Aorta (tissue), 5 donors: ENCODE measurements at places on chromosomes 2 and 18. TPM values are rescaled to one million over a fixed set of nuclear protein-coding genes. Genes with fewer than 3 reads are reported as not detected.
A peak's percentile ranks its signal among the peaks of the same experiment; 100 is the strongest.

Gene EVX2
- total RNA-seq, result not detected

Gene LYPD6B
- total RNA-seq, result not detected

Gene CHAC2
- total RNA-seq, result 1.3 TPM

Gene TCF4
- 297 TPM for total RNA-seq

Gene GLI2
- total RNA-seq, result 9.0 TPM

GRCh38 chr2:148596018-148596417 is 48.5 kb upstream of the EPC2 start:
- DNase-seq, result no peak

DNA sequence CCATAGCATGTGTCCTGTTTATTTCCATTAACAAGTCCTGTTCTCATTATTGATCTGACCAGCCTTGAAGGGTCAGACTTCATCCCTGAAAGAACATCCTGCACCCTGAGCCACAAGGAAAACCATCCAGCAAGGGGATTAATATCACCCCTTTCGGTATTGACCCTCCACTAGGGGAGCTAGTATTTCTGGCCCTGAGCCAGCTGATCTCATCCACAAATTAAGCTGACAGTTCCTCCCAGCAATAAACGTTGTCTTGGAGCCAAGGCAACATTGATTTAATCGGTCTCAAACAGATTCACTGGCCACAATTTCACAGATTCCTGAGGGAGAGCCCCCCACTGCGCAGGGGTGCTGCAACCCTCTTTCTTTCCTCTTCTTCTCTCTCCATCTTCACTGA is 353.1 kb upstream of the FANCL start:
- no peak for DNase-seq

- DNase-seq, result no peak
These were observed 1.8 kb upstream of the BCL11A start for GRCh38 chr2:60555066-60555782.

DNA sequence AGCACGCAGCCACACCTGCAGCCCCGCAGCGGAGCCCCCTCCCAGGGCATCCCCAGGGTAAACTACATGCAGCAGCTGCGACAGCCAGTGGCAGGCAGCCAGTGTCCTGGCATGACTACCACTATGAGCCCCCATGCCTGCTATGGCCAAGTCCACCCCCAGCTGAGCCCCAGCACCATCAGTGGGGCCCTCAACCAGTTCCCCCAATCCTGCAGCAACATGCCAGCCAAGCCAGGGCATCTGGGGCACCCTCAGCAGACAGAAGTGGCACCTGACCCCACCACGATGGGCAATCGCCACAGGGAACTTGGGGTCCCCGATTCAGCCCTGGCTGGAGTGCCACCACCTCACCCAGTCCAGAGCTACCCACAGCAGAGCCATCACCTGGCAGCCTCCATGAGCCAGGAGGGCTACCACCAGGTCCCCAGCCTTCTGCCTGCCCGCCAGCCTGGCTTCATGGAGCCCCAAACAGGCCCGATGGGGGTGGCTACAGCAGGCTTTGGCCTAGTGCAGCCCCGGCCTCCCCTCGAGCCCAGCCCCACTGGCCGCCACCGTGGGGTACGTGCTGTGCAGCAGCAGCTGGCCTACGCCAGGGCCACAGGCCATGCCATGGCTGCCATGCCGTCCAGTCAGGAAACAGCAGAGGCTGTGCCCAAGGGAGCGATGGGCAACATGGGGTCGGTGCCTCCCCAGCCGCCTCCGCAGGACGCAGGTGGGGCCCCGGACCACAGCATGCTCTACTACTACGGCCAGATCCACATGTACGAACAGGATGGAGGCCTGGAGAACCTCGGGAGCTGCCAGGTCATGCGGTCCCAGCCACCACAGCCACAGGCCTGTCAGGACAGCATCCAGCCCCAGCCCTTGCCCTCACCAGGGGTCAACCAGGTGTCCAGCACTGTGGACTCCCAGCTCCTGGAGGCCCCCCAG is 254.1 kb downstream of the GLI2 start:
- peak; percentile 75 for DNase-seq

GRCh38 chr2:60483401-60483800 is 70.1 kb downstream of the BCL11A start:
- no peak for DNase-seq

DNA sequence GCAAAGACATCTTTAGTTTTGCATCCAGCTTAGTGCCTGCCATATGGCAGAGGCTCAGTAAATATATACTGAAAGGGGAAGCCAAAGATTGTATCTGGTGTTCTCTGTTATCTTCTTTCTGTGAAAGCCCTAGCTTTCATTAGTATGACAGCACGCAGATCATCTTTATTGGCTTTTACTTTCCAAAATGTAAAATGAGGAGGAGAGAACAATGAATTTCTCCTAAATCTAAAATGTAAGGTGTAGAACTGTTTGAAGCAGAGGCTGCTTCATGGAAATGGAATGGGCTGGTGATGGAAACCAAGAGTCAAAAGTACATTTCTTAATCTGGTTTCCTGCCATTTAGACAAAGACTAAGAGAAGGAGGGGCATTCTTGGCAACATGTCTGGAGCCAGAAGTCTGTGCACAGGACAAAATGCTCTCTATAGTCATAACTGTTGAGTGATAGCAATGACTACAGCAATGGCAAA is 1029.9 kb upstream of the PIK3C3 start:
- no peak for DNase-seq

DNA sequence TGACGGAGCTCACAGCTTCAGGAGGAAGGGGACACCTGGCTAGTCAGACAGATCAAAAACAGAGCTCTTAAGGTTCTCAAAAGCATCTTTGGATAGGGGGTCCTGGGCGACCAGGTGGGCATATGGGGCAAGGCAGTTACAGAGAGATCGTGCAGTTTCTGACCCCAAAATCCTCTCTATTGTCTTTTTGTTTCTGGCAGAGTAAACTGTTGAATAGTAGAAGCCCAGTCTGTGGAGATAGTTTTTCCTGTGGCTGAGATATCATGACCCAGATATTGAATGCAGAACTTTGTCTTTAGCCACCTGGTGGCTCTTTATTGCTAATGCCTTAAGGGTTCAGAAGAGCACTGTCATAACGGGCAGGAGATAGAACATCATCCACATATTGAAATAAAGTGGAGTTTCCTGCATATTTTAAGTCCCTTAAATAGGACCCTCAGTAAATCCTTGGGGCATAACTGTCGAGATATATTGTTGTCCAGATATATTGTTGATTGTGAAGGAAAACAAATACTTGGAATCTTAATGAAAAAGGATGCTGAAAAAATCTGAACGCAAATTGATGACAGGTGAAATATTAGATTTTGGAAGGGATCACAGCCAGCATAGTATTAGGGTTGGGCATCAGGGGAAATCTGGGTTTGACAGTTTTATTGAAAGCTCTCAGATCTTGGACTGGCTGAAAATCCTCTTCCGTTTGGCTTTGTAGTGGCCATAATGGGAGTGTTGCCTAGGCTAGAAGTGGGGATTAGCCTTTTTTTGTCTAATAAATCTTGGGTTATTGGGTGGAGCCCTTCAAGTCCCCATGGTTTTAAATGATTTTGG is 14.1 kb upstream of the ZDBF2 start:
- no peak for DNase-seq

- DNase-seq, result no peak
These were observed 38.0 kb upstream of the ERMN start for GRCh38 chr2:157363612-157364101.

GRCh38 chr2:171791361-171791760 is 102.7 kb downstream of the SLC25A12 start:
- no peak for DNase-seq

DNA sequence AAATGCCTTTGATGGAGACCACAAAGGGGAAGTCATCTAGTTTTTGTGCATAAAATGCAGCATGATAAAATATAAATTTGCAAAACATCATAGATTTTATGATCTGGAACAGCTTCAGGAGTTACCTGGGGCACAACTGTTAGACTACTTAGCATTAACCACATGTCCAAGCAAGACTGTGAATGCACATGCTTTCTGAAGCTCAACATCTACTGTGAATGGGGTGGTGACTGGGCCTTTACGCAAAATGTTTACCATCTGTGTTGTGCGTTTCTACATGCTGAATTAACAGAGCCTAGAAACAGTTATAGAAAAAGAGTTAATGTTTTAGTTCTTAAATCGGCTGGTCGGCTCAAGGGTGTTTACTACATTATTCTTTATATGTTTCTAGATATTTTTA is 45.5 kb downstream of the KCTD1 start:
- DNase-seq, result no peak

DNA sequence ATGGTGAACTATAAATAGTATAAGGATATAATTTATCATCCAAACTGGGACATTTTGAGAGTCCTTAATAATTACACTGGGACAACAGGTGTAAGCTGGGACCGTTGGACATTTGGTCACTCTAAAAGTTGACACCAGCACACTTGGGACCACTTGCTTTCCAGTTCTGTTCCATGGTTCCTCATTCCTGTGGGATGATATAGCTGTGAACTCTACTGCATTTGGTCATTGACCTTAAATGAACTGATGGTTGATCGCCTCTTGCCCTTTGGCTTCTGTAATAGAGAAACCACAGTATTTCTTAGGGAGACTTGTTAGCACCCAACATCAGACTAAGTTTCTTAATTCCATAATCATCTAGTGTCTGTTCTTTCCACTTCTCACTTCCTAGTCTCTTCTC is 46.7 kb downstream of the EML6 start:
- no peak for DNase-seq

GRCh38 chr2:132910432-132910831 is 240.4 kb upstream of the LYPD1 start:
- no peak for DNase-seq

DNA sequence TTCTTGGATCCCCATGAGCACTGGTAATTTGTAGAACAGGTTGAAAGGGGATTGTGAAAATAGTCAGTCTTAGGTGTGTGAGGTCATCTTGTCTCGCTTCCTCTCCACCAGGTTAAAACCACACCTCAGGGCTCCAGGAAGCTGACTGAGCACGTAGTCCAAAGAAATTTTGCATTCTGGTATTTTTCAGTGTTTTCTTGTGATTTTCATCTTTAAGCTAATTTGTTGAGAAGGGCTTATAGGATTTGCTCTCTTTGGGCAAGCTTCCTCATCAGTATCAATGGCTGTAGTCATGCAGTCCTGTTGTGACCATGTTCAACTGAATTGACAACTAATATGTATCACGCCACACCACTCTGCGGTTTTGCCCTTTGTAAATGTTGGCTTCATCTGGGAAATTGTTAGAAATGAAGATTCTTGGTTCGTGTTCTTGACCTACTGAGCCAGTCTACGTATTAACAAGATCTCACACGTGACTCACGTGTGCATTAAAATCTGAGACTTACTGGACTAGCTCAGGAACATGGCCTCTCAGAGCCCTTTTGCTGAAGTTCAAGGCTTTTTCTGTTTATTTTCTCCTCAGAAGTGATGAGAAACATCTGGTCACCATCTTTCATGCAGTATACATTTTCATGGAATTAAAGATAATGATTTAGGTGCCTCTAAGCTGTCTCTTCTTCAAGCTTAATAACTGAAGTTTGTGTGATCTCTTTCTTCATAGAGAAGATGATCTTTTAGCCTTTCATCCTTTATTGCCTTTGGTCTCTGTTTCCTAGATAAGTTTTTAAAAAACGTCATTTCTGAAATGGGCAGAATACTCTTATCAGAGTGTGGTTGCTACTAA is 32.8 kb downstream of the FMNL2 start:
- DNase-seq, result no peak

DNA sequence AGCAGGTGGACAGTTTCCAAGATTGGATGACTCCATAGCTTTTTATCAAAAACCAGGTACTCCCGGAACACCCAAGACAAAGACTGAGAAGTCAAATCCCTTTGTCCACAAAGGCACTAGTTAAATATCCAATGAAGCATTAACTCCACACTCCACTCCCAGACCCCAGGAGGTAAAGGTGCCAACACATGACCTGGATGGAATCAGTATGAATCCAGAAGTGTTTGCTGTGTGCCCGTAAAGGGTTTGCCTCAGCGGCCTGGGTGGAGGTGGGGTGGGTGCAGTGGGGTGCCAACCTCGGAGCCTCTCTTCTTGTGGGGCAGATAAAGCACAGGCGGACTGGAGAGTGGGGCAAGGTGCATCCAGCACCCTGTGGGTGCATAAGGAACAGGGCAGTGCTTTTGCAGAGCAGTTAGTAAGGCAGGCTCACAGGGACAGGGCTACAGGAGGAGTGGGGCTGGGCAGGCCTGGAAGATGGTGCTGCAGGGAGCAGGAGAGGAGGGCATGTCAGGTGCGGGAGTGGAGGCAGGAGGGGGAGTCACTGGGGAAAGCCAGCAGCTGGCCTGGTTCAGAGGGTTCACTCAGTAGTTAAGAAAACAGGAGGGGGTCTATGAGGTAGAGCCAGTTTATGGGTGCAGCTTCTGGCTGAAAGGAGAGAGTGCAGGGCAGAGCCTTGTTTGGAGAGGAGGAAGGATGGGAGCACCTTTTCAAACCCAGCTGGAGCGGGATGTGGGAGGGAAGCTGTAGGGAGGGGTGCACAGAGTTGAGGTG is 208.4 kb upstream of the SMAD2 start:
- no peak for DNase-seq

DNA sequence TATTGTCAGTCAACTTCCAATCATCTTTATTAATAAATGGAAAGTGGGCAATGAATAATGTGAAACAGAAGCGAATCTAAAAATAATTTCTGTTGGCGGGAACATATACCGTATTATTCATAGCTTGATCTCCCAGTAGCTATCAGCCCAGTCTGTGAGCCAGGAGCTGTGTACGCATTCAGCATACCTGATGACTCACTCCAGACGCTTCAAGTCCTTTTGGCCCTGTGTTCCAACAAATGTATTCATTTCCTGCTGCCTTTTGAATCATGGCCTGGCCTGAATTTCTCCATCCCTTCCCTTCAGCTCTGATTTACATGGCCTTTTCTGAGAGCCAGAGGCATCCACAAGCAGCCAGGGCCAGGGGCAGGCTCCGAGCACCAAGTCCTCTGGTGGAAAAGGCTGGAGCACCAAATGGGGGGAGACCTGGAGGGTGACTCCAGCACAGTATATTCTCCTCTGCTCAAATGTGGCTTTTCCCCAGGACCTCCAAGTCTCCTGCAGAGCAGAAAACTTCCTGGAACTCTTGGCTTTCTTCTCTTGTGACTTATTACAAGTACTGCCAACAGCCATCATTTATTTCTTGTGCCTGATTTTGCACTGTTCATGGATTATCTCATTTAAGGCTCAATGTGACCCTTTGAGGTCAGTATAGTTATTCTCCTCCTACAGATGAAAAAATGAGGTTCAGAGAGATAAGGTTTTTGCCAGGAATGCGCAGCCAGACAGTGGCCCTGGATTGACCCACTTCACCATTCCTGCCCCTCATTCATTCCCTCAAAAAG is 108.7 kb downstream of the EN1 start:
- DNase-seq, result no peak

DNA sequence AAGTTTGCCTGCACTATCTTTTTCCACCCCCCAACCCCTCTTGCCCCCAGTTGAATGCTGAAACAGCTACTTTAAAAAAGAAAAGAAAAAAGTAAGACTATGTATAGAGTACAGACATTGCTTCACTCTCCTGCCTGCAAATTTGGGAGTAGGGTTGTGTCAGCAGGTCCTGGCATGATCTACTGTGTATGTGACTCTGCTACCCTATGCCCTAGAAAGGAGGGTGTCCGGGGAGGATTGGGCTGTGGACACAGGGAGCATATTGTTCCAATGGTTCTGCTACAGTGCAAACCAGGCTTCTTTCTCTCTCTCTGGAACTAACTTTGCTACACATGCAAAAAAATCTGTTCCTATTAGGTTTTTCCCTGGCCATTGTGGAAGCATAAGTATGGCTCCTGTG is 9.9 kb upstream of the ZEB2 start:
- DNase-seq, result no peak
